ENCODE measurements at places on chromosomes 6 and 20. TPM values are rescaled to one million over a fixed set of nuclear protein-coding genes. Genes with fewer than 3 reads are reported as not detected.
A peak's percentile ranks its signal among the peaks of the same experiment; 100 is the strongest.

DNA sequence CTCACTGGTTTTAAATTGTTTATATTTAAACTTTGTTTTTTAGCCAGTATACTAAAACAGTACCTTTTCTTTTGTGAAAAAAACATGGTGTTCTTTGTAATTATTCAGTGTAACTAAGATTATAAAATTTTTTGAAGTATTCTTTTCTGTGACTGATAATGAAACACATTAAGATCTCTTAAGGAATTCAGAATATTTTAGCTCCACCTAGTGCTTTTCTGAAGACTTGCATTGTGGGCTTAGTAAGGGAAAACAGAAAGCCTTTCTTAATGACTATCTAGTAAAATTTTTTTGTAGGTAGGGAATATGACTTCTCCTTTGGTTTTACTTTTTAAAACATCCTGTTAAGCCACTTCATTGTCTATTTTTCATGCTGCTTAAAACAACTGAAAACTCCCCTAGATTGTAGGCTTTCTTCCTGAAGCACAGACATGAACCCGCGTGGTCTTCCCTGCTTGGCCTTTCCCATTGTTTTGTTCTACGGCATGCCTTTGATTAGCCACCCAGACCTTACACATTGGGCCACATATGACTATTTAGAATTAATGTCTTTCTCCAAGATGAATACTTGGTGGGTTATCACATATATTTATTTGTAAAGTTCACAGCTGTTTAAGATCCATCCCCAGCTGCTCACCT is 72.1 kb downstream of the AFDN start:
- peak; percentile 13 for DNase-seq

DNA sequence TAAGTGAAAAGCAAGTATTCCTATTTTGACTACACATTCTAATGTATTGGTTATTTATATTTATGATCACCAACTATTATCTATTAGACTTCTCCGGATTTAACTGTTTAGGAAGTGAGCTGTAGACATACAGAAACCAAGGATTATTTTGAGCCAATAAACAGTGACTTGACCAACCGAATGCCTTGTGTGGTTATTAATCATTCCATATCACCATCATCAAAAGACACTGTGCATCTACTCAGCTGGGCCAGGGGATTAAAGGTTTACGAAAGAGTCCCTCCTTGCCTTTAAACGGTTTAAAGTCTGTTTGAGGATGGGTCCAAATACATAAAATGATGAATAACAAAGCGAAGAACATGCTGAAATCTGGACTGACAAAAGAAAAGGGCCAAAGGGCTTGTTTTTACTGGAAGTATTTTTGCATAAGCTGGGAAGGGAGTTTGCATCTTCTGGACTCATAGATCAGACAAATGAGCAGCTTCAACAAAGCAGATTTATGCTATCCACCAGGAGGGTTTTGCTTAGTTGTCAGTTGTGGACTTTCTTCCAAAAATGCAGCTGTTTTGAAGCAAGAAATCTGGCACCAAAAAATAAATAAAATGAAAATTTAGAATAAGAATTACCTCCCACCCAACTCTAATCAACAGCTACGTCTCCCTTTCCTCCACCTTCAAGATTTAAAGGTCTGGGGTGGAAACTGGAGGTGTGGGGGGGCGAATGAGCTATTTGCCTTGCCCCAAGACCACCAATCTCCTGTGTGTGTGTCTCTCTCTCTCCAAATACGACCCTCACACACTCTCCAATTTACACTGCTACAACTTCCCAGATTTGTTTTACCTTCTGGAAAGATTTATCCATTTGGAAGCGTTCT is 33.6 kb upstream of the ID4 start:
- DNase-seq, result peak; percentile 69

DNA sequence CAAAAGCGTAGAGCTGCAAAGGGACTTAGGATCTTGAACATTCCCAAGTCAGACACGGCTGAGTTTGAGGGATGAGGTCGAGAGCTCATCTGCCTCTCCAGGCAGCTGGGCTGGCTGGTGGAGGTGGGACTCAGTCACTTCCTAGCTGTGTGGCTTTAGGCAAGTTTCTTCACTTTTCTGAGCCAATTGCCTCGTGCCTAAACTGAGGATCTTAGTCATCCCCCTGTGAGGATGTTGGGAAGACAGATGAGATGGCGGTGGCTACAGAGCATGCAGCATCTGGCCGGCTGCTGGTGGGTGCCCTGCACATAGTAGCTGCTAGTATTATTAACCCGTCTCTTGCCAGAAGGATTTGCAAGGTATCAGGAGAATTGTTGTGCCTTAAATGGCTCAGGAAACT is 27.5 kb downstream of the TFAP2C start:
- DNase-seq, result no peak

Gene CCNC
- polyA plus RNA-seq, result 85.9 TPM

GRCh38 chr20:23090878-23091277 is 4.8 kb upstream of the CD93 start:
- DNase-seq, result no peak

DNA sequence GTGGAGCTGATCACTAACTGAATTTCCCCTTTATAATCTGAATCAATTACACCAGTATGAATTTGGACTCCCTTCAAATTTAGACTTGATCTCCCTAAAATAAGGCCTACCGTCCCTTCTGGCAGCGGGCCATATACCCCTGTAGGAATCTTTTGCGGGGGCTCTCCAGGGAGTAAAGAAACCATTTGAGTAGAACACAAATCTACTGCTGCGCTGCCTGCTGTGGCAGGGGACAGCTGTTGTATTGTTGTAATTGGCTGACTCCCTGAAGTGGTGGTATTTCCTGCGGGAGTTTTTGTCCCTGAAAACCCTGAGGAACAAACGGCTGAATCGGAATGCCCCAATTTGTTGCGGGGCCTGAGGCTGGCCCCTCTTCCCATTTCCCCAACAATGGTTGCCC is 16.0 kb upstream of the PTCRA start:
- no peak for DNase-seq

GRCh38 chr6:112017169-112017568 is 36.7 kb upstream of the CCN6 start:
- DNase-seq, result no peak

GRCh38 chr20:4064144-4064909 is 49.0 kb upstream of the RNF24 start:
- DNase-seq, result peak; percentile 84

Gene HDGFL1
- polyA plus RNA-seq, result not detected

Gene MAP3K5
- polyA plus RNA-seq, result 10.0 TPM

Gene SYTL3
- 4.5 TPM for polyA plus RNA-seq

Gene SUN5
- not detected for polyA plus RNA-seq

DNA sequence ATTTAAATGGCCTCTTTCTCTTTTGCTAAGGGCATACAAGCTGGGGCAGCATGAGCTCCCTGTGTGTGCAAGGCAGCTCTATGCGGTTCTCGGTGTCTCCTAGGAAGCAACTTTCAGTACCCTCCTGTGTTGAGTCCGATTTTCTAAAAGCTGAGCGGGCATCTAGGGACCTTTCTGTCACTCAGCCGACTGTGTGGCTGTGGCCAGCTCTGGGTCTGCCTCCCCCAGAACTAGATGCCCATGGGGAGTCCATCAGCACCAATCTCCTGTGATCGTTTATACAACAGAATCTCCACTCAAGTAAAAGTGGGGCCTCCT is 7.5 kb downstream of the NELFCD start:
- DNase-seq, result no peak

DNA sequence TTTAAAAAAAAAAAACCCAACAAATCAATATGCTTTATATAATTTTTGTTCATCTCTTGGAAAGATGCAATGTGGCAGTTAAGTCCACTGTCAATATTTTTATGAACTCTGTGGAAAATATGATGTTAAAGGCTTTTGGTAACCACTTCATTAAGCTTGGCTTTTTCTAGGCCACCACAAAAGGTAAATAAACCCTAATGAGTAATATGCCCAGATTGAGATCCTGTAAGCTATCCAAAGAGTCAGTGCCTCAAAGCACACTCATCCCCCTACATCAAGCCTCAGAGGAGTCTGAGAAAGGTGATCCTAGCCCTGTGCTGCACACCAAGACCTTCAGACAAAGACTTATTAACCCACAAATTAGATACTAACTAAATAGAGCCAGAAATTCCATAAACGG is 121.1 kb downstream of the CDC5L start:
- no peak for DNase-seq

GRCh38 chr6:167776906-167777627 is 49.6 kb upstream of the AFDN start:
- DNase-seq, result no peak

GRCh38 chr20:50285376-50286173 is 94.9 kb downstream of the CEBPB start:
- DNase-seq, result no peak

- no peak for DNase-seq
These were observed 31.9 kb upstream of the NFATC2 start for GRCh38 chr20:51574248-51575033.

- no peak for DNase-seq
These were observed 35.9 kb downstream of the DUSP22 start for GRCh38 chr6:328136-328670.

Gene MATN4
- 0.41 TPM for polyA plus RNA-seq

Gene SHLD1
- polyA plus RNA-seq, result 9.0 TPM

Gene CTCFL
- polyA plus RNA-seq, result 2.7 TPM

- no peak for DNase-seq
These were observed 150.9 kb downstream of the ARID1B start for GRCh38 chr6:156928126-156928525.

GRCh38 chr20:43559147-43559987 is 540 bp downstream of the SGK2 start:
- DNase-seq, result no peak

DNA sequence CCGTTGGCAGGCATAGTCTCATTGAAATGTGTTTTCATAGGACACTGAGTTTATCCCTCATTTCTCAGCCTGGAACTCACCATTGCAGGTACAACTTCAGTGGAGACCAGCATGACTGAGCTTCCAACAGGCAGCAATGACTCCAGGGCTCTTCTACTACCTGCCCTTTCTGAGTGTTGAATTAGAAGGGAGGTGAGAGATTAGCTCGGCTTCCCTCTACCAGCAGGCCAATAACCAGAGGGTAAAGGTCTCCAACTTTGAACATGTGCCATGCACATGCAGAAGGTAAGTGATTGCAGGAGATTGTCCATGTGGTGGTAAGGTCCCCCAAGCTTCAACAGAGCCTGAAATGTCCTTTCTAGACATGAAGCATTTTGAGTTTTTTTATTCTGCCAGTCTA is 233.8 kb upstream of the SUPT3H start:
- no peak for DNase-seq
